ENCODE measurements at places on chromosomes 5 and 9.

DNA sequence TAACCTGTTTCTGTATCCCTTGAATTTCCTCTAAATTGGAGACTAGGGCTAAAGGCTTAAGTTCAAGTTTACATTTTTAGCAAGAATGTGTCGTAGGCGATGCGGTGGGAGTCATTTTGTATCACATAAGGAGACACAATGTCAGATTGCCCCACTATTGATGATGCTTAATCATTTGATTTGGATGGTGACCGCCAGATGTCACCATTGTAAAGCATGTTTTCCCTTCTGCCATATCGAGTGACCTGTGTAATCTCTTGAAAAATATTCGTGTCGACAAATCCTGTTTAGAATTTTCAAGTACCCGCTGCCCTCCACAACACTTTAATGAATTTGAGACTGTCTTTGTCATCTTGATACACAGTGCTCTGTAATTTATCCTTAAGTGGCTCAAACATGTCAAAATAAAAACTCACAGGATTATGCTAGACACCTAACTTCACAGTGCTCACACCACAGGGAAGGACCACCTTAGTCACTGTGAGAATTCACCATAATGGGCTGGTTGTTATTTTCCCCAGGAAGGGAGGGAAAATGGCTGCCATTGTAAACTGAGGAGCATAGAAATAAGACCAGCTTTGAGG, 34.5 kb upstream of the SLC46A2 start:
- peak; percentile 1 for DNase-seq

DNA sequence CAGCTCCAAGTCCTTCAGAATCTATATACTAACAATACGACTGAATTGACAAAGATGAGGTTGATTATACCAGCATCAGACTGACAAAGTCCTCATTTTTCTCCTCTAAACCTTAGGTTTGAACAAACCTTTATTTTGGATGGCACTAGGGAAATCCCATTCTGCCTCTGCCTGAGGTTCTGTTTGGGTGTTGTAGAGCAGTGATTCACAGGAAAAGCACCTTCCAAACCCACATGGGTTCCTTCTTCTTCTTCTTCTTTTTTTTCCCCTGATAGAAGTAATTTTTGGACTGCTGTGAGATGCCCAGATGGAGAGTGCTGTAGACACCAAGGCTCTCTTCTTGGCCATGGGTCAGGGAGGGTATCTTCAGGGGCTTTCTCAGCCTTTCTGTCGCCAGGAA, 164.9 kb upstream of the PAPPA start:
- DNase-seq, result no peak

- no peak for DNase-seq
Observed at GRCh38 chr5:6582507-6583048, 50.3 kb downstream of the NSUN2 start.

DNA sequence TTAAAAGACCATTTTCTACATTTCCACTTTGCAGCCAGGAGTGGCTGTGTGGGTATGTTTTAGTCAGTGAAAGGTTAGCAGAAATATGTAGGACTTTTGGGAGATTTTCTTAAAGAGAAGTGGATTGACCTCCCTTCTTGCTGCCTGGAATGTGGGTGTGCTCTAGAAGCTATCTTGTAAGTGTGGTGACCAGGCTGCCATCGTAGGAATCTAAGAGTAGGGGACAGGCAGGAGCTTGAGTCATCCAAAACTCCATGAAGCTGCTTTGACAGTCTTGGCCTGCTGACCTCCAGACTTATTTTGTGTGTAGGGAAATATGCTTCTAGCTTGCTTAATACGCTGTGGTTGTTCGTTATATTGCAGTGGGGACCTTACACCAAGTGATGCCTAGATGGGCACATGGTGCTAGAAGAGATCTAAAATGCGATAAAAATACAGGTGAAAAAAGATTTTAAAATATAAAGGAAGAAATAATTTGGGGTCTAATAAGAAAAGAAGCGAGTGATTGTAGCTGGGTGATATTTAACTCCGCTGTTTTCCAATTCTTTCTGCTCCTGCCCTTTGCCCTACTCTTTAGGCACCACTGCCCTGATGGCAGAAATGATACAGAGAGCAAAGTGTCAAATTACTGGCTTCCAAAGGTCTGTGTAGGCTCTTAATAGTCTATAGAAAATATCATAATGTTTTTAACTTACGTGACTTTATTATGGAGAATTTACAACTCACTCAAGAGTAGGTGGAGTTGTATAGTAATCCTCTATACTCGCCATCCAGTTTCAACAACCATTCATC, 298.2 kb upstream of the ZNF608 start:
- DNase-seq, result no peak

- no peak for DNase-seq
Observed at GRCh38 chr5:3801967-3802366, 206.3 kb downstream of the IRX1 start.

- no peak for DNase-seq
Observed at GRCh38 chr9:89478821-89479668, 18.9 kb downstream of the SEMA4D start.

DNA sequence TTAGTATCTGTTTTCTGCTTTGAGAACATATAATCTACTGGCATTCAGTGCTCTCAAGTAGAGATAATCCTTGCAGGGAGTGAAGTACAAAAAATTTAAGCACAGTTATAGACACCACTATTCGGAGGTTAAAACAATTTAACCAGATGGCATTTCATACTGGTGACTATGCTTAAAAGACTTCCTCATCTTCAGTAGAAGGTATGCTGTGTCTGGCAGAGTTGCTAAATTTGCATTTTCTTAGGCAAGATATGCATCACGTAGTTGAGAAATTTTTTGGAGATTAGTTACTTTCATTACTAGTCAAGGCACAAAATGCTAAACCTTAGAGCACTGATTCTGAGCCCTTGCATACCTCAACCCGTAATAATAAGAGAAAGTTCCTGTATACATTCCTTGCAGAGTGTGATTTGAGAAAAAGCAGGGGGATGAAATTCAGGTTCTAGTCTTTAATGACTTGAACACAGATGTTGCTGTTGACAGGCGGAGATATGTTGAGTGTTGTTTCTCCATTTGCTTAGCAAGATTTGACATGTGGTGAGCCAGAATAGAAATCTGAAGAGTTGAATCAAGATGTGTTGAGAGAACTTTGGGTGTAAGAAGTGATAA, 70.8 kb upstream of the STARD4 start:
- DNase-seq, result no peak

DNA sequence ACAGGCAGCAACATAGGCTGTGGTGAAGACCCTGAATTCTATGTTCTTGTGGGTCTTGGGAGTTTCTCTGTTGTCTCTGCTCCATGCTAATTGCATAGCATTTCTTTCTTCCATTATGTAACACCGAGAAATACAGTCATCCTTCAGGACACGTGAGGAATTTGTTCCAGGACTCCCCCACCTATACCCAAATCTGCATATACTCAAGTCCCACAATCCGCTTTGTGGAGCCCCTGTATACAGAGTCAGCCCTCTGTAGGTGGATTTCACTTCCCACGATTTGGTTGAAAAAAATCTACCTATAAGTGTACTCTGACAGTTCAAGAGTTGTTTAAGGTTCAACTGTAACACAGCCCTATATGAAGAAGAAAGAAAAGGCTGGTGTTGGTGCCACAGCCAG, 22.1 kb downstream of the ANKRD33B start:
- no peak for DNase-seq

DNA sequence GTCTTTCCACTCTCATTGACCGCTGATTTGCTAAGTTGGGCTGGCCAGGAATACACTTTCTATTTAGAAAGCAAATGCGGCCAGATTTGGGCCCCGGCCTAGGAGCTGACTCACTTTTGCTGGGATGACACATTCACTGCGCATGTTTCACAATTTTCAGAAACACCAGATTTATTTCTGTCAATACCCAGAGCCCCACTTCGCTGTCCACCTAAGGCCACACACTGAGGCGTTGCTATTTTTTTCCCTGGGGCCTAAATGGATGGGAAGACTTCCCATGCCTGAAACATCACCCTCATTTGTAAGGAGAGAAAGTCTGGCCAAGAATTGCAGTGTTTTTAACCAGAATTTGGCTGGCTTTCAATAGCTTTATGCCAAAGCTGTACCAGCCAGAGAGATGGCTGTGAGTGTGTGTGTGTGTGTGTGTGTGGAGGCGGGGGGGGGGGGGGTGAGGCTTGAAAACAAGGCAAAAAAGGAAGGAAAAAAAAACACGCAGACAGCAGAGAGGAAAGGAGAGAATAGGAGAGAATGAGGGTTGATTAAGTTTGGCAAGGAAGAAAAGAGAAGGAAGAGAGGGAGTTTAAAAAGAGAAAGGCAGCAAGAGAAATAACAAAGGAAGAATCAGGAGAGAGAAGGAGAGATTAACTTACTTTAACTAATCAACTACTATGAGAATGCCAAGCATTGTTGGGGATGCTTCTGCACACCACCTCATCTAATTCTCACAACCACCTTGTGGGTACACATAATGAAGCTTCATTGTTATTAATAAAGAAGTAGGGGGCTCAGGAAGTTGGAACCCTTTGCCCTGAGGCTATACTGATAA, 261.4 kb upstream of the KLF4 start:
- no peak for DNase-seq

GRCh38 chr5:168357876-168358275, 66.4 kb downstream of the WWC1 start:
- no peak for DNase-seq

DNA sequence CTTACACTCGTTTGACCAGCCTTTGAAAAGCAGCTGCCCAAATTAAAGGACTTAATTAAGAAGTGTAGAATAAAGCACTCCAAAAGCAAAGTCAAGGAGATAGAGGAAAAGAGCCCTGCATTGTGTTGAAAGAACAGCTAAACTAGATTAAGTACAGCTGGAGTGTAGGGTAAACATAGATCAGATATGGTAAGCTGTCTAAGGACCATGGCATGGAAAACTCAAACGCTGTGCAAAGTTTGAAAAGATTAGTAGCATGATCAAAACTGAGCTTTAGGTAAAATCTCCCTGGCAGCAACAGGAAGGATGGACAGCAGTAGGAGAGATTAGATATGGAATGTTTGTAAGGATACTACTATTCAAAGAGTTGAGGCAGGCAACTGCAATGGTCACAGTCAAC, 55.4 kb downstream of the BNC2 start:
- no peak for DNase-seq

- DNase-seq, result no peak
Observed at GRCh38 chr5:35151146-35151920, 79.0 kb downstream of the PRLR start.

DNA sequence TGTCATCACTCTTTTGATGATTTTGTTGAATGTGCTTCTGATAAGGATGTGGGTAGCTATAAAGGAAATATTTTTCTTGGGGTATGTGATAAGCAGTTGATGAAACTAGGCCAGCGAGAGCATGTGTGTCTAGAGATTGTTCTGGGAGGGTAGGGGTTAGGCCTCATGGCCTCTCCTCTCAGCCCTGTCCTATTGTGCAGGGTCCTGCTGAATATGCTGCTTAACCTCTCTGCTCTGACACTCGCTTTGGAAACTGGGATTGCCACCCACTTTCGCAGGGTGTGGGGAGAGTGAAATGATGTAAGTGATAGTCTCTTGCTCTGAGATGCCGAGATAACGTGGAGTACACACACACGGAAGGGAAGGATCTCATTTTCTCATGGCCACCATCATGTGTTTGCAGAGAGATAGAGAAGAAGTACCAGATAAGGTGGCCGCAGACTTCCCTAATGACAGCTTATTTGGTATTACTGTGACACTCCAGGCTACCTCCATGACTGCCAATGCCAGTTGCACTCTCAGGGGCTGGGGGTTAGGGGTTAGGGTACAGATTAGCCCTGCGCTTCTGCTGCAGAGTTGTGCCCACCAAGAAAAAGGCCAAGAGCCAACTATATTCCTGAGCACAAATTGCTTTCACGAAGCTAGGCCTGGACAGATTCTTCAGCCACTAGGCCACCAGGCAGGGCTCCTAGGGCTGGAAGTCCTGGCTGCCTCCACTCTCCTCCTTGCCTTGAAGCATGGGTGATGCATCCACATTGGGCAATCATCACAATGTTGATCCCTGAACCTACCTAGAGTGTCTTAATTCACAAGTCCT, 25.2 kb upstream of the TNFAIP8 start:
- DNase-seq, result peak; percentile 69

- DNase-seq, result peak; percentile 68
Observed at GRCh38 chr5:76337953-76338451, 65.1 kb upstream of the IQGAP2 start.

GRCh38 chr9:12884736-12885395, 110.0 kb downstream of the LURAP1L start:
- DNase-seq, result no peak

DNA sequence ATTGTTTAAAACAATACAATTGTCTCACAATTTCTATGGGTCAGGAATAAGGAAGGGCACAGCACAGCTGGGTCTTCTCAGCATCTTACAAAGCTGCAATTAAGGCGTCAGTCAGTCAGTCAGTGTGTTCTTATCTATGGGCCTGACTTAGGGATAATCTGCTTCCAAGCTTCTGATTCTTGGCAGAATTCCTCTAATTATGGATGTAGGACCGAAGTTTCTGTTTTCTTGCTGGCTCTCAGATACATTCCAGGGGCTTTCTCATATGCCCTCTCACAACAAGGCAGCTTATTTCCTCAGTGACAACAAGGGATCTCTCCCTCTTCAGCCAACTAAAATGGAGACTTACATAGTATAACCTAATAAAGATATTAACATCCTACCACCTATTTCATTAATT, 1925.3 kb upstream of the ACO1 start:
- no peak for DNase-seq

DNA sequence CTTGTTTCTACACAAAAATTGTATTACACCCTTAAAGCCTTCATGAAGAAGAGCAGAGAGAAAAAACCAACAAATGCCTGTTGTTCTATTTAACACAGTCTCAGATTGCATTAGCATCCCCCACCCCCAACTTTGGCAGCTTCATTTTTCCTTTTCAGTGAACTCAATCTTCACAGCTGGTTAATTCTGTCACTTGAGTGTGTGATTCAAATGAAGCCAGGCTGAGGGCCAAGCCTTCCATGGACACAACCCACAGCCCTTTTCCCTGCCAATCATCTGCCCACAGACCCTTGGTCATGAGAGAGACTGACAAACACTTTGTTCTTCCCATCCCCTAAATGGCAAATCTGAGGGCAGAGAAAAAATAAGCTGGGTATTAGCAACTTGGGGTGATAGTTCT, 217.5 kb upstream of the NMUR2 start:
- DNase-seq, result no peak

DNA sequence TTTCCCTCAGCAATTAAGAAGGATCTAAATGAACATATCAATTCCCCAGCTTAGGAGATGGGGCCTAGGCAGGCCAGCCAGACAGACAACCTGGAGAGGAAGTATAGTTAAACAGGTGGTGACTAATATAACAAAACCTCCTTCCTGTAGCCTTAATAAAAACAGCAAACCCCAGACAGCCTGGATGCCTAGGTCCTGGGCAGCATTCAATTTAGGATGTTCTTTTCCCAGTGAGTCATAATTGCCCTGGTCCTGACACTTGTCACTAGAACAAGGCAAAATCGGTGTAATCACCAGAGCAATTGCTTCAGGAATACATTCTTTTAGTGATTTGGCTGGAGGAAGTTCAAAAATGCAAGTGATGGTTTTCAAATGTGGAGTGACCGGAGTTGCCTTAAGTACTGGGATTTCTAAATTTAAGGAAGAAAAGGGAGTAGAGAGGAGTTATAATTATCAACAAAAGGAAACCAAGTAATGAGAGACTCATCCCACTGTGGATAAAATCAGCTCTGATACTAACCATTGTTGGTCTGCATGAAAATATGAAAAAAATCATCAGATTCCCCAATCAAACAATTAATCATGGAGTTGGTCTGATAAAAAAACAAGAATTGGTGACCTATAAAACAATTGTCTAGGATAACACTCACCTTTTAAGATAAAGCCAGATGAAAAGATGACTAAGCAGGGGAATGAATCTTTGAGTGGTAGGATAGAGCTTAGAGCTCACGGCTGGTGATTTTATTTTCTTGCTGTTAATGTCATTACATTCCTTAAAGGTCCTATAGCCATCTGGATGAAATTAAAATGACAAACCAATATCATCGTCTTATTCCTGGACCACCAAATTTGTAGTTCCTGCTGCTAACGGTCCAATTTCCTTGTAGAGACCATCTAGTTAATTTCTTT, 39.0 kb upstream of the TARS1 start:
- DNase-seq, result no peak
